ENCODE measurements at places on chromosomes 7 and 10.

DNA sequence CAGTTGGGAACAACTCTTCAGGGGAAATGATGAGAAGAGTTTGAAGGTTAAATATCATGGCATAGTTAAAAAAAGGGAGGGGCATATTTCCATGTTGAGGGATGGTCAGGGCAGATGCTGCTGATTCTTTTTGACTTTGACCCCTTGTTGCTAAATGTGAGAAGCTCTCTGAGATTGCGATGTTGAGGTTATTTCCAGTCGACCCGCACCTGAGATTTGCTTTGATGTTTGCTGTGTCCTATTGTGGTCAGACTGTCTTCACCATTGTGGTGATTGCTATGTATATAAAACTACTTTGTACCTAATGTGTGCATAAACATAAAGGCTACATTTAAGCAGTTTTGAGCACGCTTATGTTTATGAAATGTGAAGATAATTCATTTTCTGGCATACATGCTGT, 90.9 kb downstream of the BBS9 start:
- no peak for DNase-seq

DNA sequence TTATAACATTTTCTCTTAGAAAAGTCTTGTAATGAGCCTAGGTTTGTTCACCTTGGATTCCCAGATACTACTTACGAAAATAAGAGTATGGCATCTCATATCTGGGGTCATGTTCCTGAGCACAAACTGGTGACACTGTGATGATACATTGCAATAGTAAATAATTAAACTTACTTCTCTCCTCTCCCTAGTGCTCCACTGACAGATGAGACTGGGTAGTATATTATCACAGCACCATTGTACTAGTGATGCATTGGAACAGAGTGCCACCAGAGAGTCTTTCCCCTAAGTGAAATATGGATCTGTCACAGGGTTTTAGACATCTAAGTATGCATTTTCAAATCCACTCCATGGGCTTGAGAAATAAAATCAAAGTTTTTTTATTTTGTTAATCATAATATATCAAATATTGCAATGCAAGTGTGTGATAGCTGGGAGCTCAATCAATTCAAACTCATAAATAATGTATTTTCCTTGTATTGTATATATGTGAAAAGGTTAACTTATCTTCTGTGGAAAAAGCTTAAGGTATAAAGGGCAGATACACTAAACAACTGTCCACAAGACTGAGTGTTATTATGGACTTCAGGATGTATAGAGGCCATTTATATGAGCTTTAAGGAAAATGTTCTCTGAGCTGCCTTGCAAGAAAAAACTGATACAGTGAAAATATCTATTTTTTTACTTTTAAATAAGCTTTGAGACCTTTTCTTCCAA, 275.5 kb downstream of the ZWINT start:
- no peak for DNase-seq

DNA sequence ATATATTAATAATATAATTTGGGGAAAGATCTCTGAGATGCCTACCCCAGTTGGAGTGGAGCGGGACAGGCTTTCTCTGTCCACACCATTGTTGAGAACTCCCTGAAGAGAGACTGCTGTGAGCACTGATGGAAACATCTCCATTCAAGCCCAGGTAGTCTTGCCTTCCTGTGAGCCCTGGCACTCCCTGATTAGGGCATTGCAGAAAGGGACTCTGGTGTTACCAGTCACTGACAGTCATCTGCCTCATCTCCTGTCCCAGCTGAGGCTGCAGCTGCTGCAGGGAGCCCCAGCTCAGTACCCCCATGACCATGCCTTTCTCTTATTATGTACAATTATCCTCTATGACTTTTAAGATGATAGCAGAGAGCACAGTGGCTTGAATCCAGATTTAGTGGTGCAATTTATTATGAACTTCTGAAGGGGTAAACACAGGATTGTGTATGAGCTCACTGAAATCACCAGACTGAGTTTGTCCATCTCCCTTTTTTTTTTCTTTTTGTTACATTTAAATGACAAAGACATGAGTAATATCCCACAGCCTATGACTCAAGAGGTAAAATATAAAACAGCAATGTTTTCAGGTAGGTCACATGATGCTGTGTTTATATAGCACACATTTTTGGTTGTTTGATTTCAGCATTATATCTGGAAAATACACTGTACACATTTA, 236.9 kb downstream of the SLC25A13 start:
- DNase-seq: no peak

DNA sequence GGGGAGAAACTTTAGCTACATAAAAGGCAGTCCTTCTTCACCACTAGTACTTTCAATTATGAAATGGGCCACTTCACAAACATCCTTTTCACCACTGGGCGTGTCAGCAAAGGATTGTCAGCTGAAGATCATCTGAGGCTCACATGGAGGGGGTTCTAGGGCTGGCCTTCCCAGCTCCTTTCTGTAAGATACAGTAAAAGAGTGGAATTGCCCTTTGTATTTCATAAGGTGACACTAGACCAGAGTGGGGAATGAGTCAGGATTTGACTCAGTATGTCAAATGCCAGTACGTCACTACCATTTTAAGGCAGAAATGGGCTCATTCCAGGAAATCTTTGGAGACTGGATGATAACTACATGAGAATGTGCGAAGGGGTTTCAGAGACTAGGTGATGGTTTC, 21.2 kb upstream of the BLOC1S2 start:
- DNase-seq: no peak

GRCh38 chr10:11553773-11554381, 57.6 kb downstream of the USP6NL start:
- no peak for DNase-seq

DNA sequence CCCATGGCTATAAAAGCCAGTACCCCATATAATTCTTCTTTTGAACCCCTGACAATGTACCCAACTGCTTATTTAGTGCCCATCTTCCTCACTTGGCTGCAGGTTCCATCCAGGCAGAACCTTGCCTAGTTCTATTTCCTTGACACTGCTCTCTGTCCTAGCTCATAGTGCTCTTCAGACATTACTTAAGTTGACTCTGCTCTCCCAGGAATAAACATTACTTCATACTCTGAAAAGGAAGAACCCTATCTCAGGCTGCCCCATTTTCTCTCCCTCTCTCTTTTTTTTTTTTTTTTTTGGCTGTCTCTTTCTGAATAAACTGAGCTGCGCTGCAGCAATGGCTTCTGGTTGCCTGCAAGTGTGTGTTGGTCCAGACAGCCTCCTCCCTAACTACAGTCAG, 21.0 kb downstream of the ACTA2 start:
- DNase-seq: no peak

DNA sequence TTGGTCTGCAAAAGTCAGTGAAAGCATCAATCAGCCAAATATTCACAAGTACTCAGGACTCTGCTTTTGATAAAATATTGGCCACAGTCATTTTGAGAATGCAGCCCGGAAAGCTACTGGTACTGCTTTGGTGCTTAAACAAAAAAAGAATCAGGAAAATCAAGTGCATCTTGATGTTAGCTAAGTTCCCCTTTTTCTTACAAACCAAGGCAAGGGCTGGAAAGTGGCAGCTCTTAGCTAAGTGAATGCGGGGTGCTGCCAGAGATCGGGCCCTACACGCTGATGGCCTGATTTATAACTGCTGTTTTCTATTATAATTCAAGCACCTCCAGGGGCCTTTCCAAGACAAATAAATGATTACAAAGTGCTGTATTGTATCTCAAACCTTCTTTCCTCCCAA, 136.8 kb upstream of the MGMT start:
- no peak for DNase-seq

DNA sequence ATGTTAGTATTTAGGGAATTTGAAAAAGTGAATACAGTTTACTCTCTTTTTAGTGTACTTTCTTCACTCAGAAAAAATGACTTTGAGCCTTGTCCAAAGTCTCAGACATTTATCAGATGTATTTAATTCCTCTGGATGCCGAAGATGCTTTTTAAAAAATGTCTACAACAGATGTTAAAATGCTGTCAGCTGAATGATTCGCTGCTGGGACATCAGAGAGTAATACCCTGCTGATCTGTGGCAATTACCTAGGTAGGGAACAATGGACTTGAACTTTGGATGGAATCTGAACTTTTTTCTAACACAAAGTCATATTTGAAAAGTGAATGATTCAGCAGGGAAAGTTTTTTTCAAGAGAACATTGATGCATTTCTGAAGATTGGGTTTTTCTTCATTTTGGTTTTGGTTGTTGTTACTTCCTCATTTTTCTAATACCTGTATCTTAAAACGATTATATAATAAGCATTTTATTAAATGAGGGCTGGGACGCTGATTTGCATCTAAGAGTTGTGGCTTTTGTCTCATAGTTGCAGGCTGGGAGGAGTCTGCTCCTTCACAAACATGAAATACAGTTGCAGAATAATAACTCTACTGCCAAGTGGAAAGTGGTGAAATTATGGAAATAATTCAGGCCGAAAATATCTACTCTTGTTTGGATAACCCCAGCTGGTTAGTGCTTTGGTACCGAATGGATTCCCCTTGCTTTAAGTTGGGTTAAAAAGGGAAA, 98.0 kb downstream of the SPAG6 start:
- no peak for DNase-seq

DNA sequence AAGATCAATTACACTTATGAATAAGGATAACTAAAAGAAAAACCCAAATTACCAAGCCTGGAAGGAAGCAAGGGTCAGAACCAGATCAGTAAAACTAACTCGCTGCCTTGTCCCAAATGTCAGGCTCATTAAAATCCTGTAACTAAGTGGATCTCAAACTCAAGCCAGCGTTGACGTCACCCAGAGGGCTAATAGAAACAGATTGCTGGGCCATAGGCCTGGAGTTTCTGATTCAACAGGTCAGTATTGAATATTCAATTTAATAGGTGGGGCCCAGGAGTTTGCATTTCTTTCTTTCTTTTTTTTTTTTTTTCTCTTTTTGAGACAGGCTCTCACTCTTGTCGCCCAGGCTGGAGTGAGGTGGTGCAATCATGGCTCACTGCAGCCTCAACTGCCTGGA, 397.0 kb downstream of the CALN1 start:
- no peak for DNase-seq

DNA sequence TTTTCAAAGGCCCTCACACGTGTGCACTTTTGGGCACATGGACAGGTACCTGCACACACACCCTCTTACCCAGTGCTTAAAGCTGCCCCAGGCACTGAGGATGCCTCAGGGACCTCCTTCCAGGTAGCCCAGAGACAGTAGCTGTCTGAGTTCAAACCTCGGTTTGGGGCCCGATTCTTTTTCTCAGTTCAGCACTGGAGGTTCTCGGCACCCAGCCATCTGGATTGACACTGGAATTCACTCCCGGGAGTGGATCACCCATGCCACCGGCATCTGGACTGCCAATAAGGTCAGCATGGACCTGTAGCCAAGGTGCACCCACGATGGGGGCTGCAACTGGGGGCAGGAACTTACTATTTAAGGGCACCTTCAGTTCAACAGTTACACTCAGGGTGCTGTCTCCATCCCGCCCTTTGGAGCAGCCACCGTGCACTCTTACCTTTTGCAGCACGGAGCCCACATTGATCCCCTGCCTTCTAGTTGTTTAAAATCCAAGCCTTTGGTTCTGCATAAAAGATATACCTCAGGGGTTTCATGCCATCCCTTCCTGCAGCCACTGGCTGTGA, 17.7 kb downstream of the CPA5 start:
- DNase-seq: no peak

GRCh38 chr10:73979809-73980433, 18.0 kb upstream of the VCL start:
- no peak for DNase-seq

DNA sequence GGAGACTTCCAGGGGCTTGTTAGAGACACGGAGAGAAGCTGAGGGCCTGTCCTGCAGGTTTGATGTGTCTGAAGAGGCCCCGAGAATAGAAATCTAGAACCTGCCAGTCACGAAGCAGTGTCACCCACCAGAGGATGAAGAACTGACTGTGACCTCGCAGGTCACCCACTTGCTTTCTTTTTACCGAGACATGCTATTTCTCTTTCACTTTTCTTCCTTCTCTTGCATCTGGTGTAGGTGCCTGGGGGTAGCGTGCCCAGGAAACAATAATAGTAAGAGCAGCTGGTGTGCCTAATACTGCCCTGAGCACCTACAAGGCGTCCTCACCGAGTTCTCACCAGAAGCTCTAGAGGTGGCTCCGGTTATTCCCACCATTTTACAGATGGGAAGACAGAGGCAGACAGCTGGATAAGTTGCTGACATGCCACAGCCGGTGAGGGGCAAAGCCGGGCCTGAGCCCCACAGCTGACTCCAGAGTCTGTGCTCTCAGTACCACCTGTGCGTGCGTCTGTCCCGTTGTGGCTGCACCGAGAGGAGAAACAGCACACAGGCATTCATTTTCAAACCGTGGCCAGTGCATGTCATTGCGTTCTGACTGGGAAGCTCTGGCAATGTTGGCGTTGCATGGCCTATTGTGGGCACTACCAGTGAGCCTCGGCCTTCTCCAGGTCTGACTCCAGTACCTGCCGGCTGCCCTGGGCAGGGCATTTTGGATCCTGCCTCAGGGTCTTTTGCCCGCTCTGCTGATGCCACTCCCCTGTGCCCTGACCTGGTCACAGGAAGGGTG, 7.8 kb downstream of the CHST3 start:
- no peak for DNase-seq

- no peak for DNase-seq
Measured at GRCh38 chr10:60809157-60809556, 30.9 kb downstream of the CDK1 start.

GRCh38 chr7:159096736-159097581, 47.7 kb downstream of the VIPR2 start:
- peak; percentile 72 for DNase-seq

GRCh38 chr7:34845666-34846361, 187.8 kb downstream of the NPSR1 start:
- DNase-seq: no peak

DNA sequence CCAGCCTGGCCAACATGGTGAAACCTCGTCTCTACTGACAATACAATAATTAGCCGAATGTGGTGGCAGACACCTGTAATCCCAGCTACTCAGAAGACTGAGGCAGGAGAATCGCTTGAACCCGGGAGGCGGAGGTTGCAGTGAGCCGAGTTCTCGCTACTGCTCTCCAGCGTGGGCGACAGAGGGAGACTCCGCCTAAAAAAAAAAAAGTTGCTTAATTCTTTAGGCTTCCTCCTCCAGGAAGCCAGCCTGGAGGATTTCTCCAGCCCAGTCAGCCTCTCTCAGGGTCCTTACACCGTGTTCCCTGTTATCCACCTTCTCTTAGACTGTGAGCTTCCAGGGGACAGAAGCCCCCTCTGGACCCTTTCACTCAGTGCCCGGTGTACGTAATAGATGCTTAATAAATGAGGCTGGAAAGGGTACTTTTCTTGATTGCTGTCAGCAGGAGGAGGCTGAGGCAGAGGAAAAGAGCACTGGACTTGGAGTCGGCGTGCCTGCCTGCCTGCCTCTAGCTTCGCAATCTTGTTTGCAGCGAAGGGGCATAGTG, 16.4 kb upstream of the NODAL start:
- no peak for DNase-seq

GRCh38 chr7:21566094-21566493, 23.3 kb downstream of the DNAH11 start:
- DNase-seq: no peak

- DNase-seq: no peak
Measured at GRCh38 chr7:108284349-108285002, 154.3 kb upstream of the LAMB4 start.

- DNase-seq: no peak
Measured at GRCh38 chr7:131104596-131105293, 222.9 kb upstream of the MKLN1 start.
